Activated T-helper 1 cell treated with anti-CD3 and anti-CD28 coated beads, Interleukin-12 subunit alpha, Interleukin-12 subunit beta, Interleukin-2, Interleukin-4 antibody, amounts not matched to agents 30 ng/mL and 10 ng/mL and 1 ng/mL, durations not matched to agents 14 hours and 24 hours and 36 hours (primary cell): ENCODE measurements at places on chromosomes 16 and 17. TPM values are rescaled to one million over a fixed set of nuclear protein-coding genes. Genes with fewer than 3 reads are reported as not detected.
A peak's percentile ranks its signal among the peaks of the same experiment; 100 is the strongest.

Gene ZNF18
- total RNA-seq = 7.7 and 11.0 TPM in 2 replicates

DNA sequence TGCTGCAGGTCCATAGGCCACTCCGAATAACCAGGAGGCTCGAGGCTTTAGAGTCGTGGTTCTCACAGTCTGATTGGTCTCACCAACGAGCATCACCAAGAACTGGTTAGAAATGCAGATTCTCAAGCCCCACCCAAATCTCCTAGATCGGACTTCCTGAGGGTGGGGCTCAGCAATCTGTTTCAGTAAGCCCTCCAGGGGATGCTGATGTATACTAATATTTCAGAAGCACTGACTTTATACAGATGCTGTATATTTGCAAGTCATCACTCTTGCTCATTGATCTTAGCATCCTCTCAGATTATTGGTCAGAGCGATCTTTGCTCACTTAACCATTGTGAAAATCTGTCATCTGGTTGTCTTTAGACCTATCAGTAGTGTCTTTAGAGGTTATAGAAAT, 4.4 kb upstream of the VAC14 start:
- no peak for DNase-seq

Gene CES3
- 5.6 and 7.3 TPM in 2 replicates for total RNA-seq

Gene ITGAX
- 63.8 and 65.0 TPM in 2 replicates for total RNA-seq

Gene MYOCD
- not detected in 2 replicates for total RNA-seq

DNA sequence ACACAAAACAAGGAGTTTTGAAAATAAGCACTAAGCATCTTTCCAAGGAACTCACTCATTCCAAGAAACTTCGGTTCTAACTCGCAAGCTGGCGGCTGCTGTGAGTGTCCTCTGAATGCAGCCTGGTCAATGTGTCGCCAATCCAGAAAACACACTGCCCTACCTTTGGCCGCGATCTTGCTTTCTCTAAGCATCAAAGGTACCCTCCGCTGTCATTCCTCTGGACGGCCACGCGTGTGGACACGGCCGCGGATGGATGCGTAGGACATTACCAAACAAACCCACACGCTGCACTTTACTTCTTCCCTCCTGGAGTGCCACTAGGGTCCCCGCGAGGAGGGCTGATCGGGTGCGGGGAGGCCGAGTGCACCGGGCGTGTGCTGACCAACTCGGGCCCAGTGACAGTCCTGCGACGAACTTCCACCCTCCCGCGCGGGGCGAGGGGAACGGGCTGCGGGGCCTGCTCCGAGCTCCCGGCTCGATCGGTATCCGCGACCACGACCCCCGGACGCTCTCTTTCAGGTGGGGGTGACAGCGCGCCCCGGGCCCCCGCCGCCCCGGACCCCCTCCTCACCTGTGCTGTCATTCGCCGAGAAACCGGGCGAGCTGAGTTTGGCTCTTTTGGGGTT, 1.1 kb downstream of the CREBBP start:
- DNase-seq = peak; percentile 4

DNA sequence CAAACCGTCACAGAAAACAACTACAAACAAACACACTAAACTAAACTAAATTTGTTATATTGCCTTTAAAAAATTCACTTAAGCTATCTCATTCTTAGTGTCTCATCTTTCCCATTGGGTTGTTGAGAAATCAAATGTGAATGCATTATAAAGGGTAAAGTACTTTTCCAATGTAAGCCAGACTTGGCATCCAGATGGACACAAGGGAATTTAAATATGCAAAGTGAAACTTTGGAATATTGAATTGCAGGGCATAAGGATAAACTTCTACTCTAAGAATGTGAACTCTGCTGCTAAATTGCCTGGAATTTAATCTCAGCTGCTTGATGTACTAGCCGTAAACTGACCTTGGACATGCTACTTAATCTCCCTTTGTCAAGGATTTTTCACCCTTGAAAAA, 1554.6 kb downstream of the CDH8 start:
- DNase-seq = no peak

- DNase-seq = no peak
Measured at GRCh38 chr16:10031955-10032354, 150.3 kb downstream of the GRIN2A start.

GRCh38 chr17:15384142-15384787, 42.9 kb upstream of the TEKT3 start:
- no peak for DNase-seq

Gene ZNF785
- total RNA-seq = 19.2 and 21.5 TPM in 2 replicates

DNA sequence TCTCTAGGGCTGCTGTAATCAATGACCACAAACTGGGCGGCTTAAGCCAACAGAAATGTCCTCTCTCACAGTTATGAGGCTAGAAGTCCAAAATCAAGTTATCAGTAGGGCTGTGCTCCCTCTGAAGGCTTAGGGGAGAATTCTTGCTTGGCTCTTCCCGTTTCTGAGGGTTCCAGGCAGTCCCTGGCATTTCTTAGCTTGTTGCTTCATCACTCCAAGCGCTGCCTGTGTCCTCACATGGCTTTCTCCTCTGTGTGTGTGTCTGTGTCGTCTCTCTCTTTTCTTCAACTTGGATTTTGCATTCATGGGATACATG, 13.7 kb upstream of the CDC42EP4 start:
- DNase-seq = no peak

- no peak for DNase-seq
Measured at GRCh38 chr17:77117415-77117814, 23.4 kb upstream of the SEC14L1 start.

- DNase-seq = no peak
Measured at GRCh38 chr16:8656376-8656775, 18.0 kb upstream of the ABAT start.

- DNase-seq = no peak
Measured at GRCh38 chr17:57096472-57097202, 11.6 kb downstream of the AKAP1 start.

DNA sequence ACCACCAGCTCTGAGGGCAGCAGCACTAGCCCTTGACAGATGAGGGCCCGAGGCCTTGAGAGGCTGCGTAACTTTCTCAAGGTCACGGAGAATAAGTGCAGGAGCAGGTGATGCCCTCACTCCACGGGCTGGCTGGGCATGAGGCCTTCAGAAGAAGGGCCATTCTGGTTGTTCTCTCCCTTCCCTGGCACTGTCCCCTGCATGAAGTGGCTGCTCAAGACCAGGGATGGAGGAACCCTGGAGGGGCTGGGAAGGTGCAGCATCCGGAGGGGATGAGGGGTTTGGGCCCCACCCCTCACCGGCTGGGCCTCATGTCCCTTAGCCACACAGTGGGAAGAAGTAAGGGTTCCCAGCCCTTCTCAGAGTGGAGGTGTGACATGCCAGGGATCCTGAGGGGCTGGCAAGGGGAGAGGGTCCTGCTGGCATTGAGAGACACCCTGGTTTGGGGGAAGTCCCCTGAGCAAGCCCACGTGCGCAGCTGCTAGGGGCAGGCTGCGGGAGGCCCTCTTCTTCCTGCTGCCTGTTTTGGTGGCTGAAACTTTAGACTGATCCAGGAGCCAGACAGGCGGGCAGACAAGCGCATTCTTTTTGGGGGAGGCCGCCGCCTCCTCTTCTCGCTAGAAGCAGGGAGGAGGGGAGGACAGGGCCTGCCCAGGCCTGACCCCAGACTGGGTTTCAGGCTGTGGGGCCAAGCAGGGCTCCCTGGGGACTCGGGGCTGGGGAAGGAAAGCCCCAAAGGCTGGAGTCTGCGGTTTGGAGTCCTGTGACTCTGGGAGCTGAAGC, 74.0 kb downstream of the N4BP1 start:
- DNase-seq = no peak

GRCh38 chr17:55072898-55073297, 104.3 kb downstream of the STXBP4 start:
- DNase-seq = no peak

GRCh38 chr17:57288040-57288772, 31.9 kb downstream of the MSI2 start:
- no peak for DNase-seq

- DNase-seq = no peak
Measured at GRCh38 chr16:12096157-12096777, 119.7 kb downstream of the SNX29 start.

GRCh38 chr17:69523244-69523861, 108.9 kb downstream of the MAP2K6 start:
- DNase-seq = no peak

Gene SLC6A2
- total RNA-seq = not detected in 2 replicates

Gene NOD2
- total RNA-seq = 6.7 and 7.3 TPM in 2 replicates

- peak; percentile 6 for DNase-seq
Measured at GRCh38 chr16:53519417-53520091, 16.5 kb upstream of the AKTIP start.

DNA sequence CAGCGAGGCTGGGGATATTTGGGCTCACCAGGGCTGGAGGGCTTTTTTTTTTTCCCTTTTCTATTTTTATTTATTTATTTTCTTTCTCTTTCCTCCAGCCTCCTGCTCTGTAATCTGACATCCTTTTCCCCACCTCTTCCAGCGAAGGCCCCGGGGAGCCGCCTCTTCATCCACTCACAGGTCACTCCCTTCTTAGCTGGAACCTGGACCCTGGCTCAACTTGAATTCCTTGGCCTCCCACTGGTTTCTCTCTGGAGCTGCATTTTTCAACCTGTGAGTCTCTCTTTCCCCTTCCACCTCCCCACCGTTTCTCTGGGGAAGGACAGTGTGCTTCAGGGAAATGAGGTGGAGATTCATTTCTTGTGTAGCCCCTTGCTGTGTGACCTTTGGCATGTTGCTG, 82.0 kb downstream of the MRM1 start:
- DNase-seq = no peak

Gene KCNJ12
- total RNA-seq = not detected in 2 replicates

DNA sequence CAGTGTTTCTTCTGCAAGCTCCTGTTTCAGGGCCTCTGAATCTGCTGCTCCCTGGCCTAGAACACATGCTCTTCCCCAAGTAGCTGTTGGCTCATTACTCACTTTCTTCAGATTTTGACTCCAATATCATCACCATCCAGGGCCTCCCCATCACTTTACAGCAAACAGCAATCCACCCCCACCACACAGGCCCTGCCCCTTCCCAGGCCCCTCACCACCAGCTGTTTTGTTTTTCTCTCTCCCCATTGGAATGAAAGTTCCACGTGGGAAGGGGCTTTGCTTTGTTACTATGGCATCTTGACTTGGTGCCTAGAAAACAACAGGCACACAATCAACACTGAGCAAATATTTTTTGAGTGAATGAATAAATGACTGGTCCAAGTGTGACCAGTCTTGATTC, 4.0 kb downstream of the TMEM170A start:
- no peak for DNase-seq

DNA sequence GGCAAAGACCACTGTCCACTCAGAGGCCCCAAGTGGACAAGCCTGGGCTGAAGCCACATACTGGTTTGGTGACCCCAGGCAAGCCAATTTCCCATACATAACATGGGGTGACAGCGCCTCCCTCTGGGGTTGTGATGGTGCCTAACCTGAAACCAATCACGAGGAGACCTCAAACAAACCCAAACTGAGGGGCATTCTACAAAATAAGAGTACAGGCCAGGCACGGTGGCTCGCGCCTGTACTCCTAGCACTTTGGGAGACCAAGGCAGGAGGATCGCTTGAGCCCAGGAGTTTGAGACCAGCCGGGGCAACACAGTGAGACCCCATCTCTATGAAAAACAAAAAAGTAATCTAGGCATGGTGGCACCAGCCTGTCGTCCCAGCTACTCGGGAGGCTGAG, 3.6 kb downstream of the P2RX5 start:
- DNase-seq = no peak

DNA sequence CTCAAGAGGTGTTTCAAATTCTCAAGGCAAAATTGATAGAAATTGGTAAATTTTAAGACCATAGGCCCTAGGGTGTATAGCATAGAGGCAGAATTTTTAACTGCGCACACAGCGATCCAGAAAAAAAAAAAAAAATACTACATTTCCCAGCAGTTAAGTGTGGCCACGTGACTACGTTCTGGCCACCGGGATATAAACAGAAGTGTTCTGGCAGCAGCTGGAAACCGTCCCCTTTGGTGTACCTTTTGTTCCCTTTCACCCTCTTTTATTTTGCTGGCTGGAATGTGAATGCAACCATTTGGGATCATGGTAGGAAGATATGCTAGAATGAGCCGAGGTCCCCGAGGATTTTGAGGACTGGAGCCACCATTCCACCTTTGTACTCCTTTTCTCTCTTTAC, 52.7 kb upstream of the AKAP1 start:
- DNase-seq = no peak

DNA sequence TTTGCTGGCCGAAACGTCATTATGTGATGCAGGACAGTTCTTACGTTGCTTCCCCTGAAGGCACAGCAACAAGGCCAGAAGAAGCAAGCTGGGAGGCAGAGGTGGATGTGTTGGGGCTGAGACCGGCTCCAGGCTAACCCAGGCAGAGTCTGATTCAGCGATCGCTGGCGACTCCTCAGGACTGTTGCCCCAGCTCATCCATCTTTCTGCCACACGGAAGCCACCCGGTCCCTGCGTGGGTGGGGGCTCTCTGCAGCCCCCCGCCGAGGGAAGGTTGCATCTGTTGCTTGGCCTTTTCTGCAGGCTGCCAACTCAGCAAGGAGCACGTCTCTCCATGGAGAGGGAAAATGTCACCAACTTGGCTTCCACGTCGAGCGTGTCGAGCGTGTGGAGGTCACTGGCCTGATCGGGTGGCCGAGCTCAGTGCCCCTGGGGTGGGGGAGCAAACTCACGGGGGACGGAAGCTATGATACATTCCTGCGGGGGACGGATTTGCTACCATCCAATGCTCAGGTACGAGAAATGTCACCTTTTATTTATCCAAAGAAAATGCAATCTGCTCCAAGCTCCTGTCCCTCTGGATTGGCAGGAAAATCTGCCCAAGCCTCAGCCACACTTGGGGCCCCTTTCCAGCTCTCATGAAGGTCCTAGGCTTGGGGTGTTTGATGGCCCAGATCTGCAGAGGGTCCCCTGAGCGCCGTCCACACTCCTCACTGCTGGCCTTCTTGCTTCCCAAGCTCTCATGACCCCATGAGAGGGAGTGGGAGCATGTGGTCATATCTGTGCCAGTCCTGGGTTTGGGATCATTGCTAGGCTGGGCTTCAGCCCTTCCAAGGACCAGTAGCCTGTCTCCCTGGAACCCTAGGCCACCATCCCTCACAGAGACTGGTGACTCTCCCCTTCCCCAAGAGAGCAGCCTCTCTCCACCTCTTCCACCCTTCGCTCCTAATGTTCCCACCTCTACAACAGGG, 69.4 kb downstream of the RPH3AL start:
- no peak for DNase-seq

Gene NOTUM
- 1.5 and 2.4 TPM in 2 replicates for total RNA-seq

GRCh38 chr16:11159282-11159681, 96.7 kb downstream of the SOCS1 start:
- DNase-seq = no peak

DNA sequence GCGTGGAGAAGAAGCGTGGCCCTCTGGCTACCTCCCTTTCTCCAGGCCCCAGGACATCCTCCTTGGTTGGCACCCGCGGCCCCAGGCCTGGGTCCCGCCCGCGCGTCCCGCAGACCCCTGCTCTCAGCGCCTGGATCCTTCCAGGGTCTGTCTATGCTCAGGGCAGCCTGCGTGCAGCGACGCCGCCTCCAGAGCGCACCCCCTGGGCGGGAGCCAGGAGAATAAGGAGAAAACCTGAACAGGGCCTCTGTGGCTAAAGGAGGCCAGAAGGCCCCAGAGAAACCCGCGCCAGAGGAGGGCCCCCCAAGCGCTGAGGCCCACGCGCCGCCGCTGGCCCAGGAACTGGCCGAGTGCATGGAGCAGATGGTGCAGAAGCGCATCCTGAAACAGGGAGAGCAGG, 40.4 kb upstream of the DNAJA2 start:
- DNase-seq = no peak

Gene CCDC78
- total RNA-seq = 5.8 and 7.8 TPM in 2 replicates

- DNase-seq = no peak
Measured at GRCh38 chr17:39225308-39225958, at the start of gene STAC2. Gene STAC2 (minus strand): TSS chr17:39225945. CDS start chr17:39225502, 443 bp downstream.

- no peak for DNase-seq
Measured at GRCh38 chr17:67244431-67245072, 444 bp downstream of the HELZ start.

Gene NXPH3
- not detected in 2 replicates for total RNA-seq

Gene GRB7
- 0.64 and 0.73 TPM in 2 replicates for total RNA-seq
